ENCODE measurements at places on chromosomes 2 and 18.

GRCh38 chr2:199470672-199471442 lies 13.1 kb upstream of the SATB2 start:
- DNase-seq = no peak

DNA sequence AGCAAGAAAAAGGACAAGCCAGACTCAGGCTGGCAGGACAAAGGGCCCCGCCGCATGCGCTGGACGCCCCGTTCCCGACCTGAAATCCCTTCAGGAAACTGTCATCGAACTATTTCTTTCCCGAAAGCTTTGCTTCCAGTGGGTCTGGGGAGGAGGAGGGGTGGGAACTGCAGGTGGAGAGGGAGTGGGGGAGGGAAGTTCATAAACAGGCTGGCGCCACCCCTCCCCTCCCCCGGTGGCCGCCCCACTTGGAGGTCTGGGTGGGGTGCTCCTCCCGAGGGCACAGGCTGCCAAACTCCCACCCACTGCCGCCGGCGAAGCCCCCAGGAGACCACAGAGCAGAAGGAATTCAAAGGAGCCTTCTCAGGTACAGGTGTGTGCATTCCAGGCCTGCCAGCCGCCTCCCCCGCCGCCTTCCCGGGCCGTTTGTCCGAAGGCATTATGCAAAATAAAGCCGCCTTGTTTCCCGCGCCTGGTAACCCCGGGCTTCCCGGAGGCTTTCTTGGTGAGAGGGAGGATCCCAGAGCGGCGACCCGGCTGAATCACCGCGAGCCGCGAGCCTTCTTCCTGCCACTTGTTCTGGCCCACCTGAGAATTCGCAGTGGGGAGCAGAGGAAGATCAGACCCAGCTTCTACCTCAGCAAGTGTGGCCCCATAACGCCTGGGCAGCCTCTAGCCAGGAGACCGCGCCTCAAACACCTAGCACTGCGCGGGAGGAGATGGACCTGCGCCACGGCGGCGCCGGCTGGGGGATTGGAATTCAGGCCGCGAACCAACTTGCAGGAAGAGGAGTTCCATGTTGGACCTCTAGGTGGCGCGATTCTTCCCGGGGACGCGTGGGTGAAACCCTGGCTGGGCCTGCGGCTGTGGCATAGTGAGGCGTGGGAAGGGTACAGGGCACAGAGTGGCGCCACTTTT lies 101.9 kb downstream of the FOXI3 start:
- peak; percentile 22 for DNase-seq

DNA sequence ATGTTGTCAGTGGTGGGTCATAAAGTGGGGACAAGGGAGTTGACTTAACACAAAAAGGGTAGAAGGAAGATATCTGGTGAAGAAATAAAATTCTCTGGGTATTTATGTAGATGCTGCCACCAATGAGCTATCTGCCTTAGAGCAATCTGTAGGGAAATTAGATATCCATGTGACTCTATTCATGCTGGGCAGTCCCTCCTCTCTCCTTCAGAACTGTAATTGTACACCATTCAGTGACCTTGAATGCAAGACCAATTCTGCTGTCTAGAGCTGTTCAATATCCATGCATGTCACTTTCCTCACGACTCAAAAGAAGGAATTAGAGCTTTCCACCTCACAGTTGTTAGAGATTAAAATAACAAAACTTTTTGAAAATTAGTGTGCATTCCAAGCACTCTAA lies 28.6 kb upstream of the TDRD15 start:
- no peak for DNase-seq

GRCh38 chr18:61637319-61637718 lies 255.5 kb downstream of the RNF152 start:
- no peak for DNase-seq

- DNase-seq = no peak
Observed at GRCh38 chr2:100107906-100108647, 34.3 kb downstream of the AFF3 start.

GRCh38 chr2:202099515-202099914 lies 26.5 kb downstream of the KIAA2012 start:
- no peak for DNase-seq
